NCI-H1694 (cell line): ENCODE measurements at places on chromosomes 2 and 18.

- DNase-seq: no peak
Observed at GRCh38 chr18:54906331-54907185, 52.7 kb downstream of the CCDC68 start.

DNA sequence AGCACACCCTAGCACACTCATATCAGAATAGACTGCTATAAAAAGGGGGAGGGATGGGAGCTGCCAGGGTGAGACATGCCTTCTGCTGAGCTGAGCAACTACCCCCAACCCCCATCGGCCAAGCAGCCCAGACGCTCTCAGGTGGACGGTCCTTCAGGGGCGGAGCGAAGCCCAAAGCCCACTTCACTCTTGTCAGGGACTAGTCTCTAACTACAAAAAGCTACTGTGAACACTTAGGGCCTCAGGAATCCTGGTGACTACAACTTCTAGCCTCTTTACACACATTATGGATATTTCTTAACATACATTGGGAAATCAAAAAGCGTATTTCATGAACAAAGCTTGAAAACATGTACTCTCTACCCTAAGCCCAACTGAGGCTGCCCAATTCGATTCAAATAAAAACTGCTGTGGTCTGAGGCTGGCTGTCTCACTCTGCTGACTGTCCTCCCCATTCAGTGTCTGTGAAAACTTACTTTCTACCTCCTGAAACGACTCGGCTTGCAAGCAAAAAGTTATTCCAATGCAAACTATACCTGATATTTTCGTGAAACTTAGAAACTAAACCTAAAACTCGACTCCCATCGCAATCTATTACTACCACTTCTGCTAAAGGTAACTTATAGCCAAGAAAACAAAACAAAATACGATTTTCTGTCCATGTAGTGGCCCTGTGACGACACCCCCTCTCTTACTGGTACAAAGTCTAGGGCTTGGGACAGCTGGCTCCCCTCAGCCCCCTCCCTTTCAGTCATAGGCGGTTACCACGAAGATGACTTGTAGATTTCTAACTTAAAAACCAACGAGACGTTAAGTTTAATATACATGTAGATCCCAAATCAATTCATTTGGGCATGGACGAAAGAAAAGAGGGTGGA is 1.2 kb downstream of the SERTAD2 start:
- no peak for DNase-seq

DNA sequence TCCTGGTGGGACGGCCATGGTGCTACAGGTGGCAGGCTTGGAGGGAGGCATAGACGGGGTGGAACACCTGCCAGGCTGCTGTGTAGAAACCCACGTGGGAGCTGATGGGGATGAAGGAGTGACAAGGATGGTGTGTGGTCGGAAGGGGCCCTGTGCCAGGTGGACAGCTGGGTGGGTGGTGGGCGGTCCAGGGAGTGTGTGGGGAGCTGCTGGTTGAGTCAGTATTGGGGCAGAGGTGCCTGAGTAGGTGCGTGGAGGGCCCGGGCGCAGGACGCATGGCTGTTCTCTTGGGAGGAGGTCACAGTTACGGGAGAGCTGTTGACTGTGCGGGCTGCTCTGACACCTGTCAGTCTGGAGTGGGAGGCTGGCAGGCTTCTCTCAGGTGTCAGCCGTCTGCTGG is 12.6 kb upstream of the D2HGDH start:
- no peak for DNase-seq

- DNase-seq: no peak
Observed at GRCh38 chr2:65231121-65231520, 3.5 kb downstream of the ACTR2 start.

GRCh38 chr2:10316336-10316735 is 13.6 kb downstream of the HPCAL1 start:
- DNase-seq: no peak

DNA sequence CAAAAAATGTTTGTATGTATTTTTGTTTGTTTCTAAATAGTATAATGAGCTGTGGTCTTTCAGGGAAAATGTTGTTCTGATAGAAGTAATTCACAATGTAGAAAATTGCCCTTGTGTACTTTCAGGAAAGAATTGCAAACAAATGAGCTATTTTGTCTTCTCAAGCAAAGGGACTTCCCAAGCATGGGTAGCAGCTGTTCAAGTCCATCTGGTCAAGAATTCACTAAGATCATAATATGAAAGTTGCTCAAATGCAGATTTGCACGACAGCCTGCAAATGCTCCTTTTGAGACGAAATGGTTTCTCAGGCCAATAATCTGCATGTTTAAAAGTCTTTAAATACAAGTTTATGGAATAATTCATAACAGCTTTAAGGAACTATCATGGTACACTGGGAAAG is 51.9 kb upstream of the HNMT start:
- no peak for DNase-seq

- no peak for DNase-seq
Observed at GRCh38 chr2:172427990-172428831, 825 bp downstream of the ITGA6 start.

- DNase-seq: no peak
Observed at GRCh38 chr18:12408247-12408869, 629 bp downstream of the PRELID3A start.

- no peak for DNase-seq
Observed at GRCh38 chr2:75518638-75519465, 41.9 kb downstream of the EVA1A start.

DNA sequence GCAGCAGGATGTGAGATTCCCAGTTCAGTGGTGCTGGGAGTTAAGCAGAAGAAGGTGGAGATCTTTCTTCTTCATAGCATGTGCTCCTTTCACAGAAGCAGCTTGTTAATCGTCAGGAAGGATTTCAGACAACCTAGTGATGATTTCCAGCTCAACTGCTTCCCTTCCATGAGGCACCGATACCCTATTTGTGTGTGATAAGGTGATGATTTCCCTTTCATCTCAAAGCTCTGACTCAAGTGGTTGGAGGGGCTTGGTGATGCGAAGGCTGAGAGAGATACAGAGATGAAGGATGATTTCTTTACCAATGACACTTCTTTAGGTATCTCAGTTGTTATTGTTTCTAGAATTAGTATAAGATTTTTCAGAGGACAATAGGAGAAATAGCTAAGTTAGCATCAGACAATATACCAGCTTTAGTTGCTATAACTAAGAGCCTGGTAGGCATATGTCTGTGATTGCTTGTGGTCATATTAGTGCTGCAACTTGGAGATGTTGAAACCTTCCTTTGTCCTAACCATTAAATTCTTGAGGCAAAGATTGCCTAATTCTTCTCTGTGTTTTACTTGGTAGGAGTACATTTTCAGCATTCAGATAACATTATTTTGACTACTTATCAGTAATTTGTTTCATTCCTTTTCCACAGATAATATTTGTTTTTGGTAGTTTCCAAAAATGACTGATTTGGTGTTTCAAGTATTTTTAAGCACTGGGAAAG is 111.3 kb downstream of the PLCL1 start:
- DNase-seq: no peak

- no peak for DNase-seq
Observed at GRCh38 chr2:96324721-96325040, 436 bp upstream of the ITPRIPL1 start.

DNA sequence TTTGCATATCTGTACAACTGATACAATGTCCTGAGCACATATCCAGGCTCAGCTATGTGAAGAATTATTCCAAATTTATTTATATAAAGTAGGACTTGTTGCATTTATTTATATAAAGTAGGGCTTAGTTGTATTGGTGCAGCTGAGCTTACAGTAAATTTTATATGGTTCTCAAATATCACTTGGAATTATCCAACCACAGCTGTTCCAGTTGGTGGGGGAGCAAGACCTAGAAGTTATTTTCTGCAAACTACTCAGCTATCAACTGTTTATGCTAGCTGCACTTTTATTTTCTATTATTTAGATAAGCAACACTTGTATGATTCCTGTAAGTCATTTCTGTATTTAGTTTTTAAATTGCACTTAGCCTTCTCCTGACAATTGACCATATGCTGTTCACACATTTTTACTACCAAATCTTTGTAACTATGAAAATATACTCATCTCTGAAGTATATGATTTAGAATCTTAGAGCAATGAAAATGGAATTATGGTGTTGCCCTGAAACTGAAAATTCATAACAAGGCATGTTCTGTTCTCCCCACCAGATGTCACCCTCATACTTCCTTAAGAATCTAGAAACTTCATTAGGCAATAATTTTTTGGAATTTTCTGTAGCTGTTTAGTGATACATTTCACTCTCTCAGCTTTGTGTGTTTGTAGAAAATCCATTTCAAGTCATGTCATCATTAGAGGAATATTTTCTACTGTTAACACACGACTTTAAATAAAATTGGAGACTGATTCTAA is 157.0 kb upstream of the CBLN2 start:
- peak; percentile 26 for DNase-seq

DNA sequence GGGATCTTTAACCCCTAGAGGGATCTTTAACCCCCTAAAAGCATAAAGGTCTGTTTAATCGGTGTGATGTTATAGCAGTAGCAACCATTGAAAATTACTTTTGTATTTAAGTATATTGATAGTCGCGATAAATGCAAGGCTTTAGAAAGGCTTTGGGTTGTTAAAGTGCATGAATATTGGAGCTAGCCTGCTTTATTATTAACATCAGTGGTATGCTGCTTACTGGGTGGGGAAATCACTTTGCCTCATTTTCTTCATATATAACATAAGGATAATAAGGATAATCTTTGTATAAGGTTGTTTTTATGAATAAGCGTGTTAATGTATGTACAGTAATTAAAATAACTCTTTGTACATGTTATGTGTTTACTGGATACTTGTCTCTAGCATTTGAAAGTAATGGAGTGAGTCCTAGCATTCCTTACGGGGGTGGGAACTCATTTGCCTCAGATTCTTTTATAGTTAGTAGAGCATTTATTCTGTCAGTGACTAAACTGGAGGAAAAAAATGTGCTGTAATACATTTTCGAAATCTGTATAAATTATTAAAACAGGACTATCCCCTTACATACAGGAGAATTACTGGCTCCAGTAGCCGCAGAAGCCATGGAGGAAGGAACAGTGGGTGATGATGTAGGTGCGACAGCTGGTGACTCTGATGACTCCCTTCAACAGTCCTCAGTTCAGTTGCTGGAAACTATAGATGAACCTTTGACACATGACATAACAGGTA is 122.2 kb downstream of the BIRC6 start:
- no peak for DNase-seq

GRCh38 chr2:27509326-27509725 is 12.7 kb downstream of the GCKR start:
- DNase-seq: no peak

- DNase-seq: no peak
Observed at GRCh38 chr2:85130407-85130806, 2.8 kb upstream of the TCF7L1 start.

GRCh38 chr2:127701193-127701650 is at the start of gene SFT2D3:
Gene SFT2D3 (plus strand): TSS chr2:127701497. CDS start chr2:127701529, 32 bp downstream.
- peak; percentile 78 for DNase-seq

DNA sequence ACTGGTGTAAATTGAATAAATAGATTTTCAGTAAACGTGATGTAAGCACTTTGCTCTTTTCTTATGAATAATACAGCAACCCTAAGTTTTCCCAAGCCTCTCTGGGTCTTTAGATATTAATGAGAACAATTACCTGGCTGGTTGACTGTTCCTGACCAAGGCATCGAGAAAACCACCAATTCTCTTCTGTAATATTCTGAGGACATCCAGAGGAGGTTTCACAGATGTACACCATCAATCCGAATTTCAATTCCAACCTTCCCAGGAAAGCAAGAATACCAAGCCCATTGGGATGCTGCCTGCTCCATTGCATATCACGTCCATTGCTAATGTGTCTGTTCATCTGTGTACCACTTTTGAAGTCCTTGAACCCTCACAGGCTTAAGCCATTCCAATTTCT is 571.8 kb downstream of the NUP35 start:
- DNase-seq: no peak

DNA sequence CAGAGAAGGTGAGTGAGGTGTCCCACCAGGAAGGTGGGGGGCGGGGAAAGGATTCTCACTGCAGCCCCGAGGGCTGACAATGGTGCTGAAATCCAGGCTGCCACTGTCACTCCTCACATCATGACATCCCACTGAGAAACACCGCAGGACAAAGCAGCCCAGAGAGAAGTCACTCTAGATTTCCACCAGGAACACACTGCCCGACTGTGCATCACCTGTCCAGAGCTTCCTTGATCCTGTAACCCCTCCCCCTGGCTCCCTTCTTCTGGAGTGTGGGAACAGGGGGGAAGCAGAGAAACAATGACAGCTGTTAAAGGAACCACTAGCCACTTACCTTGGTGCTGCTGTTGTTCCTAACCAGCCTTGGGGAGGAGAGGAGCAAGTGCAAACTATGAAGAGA is 69.9 kb downstream of the MRO start:
- DNase-seq: no peak

GRCh38 chr2:237158194-237158593 is 72.5 kb downstream of the COPS8 start:
- DNase-seq: no peak

DNA sequence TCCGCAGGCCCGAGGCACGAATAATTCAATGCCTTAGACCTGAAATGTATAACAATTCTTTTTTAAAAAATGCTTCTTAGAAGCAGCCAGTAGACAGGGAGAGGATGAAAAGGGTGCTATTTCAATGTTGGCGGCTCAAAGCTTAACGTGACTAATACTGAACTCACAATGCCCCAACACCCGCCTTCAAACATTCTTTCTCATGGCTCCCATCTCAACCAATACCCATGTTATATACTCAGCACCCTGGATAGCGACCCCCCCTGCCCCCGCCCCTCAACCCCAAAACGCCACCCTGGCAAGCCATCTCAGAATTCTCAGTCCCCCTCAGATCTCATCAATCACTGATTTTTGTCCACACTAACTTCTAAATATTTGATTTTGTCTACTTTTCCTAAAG is 4.4 kb downstream of the FBXO41 start:
- no peak for DNase-seq

GRCh38 chr2:182379241-182379640 is 47.6 kb downstream of the PDE1A start:
- DNase-seq: peak; percentile 70

- DNase-seq: no peak
Observed at GRCh38 chr2:128092656-128093055, 1.7 kb downstream of the UGGT1 start.

GRCh38 chr2:11567631-11568031 is 33.8 kb downstream of the GREB1 start:
- DNase-seq: no peak

- DNase-seq: no peak
Observed at GRCh38 chr18:47987388-47987699, 56.9 kb upstream of the SMAD2 start.

DNA sequence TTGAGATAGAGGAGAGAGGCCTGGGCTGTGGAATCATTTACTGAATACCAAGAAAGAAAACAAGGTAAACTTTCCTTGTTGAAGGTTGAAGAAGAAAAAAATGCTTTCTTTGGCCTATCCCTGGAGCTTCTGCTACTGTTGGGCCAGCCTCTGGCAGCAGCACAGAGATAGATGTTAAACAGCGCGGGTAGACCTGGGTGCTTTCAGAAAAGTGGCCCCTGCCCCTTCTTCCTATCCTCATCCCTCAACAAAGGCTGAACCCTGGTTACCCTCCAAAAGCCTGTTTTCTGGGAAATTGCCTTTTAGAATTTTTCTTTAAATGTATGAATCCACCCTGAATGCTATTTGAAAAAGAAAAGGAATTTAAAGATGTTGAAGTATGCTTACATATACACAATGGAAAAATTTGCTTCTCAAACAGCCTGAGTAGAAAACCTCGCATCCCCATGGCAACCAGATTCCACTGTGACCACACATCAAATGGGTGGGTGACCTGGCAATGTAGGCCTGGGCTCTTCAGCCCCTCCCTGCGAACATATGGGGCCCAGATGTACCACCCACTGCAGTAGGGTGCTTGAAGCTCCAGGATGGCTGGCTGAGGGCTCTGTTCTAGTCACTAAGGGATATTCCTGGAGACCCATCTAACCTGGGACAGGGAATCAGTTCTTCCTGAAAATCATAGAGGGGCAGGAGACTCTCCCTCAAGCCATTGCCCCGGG is 23.4 kb upstream of the CHRNA1 start:
- DNase-seq: peak; percentile 57

GRCh38 chr2:59622599-59623308 is 930.7 kb downstream of the BCL11A start:
- DNase-seq: no peak
